ENCODE measurements at places on chromosomes 13 and 19.

DNA sequence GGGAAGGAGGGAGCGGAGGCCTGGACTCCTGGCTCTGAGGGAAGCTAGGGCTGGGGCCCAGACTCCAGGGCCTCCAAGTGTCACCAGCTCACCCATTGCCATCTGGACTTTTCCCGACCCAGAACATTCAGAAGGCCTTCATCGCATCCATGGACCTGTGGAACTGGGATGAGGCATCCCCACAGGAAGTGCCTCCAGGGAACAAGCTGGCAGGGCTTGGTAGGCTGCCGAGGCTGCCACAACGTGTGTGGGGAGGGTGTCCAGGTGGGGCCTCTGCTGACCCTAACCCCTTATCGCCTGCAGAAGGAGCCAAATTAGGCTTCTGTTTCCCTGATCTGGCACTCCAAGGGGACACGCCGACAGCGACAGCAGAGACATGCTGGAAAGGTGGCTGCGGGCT, 767 bp downstream of the ETV2 start:
- DNase-seq, result no peak

GRCh38 chr13:23458989-23459388, 25.5 kb upstream of the SACS start:
- no peak for DNase-seq

DNA sequence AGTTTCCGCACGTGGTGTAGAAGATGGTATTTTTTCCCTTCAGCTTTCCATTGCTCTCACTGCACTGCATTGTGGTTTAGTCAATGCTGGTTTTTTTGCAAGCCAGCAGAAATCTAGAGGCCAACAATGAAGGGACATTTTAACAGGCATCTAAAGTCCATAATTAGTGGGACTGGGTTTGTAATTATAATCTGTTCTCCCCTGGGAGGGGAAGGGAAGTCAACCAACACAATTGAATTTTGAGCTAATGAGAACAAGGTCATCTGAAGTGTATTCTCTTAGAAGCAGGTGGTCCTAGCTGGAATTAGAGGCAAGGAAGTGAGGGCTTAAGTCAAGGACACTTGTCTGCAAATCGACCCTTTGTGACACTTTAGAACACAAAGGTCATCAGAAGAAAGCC, 156.4 kb downstream of the MYO16 start:
- no peak for DNase-seq

- no peak for DNase-seq
These were observed 1365.6 kb downstream of the OLFM4 start for GRCh38 chr13:54394085-54394700.

DNA sequence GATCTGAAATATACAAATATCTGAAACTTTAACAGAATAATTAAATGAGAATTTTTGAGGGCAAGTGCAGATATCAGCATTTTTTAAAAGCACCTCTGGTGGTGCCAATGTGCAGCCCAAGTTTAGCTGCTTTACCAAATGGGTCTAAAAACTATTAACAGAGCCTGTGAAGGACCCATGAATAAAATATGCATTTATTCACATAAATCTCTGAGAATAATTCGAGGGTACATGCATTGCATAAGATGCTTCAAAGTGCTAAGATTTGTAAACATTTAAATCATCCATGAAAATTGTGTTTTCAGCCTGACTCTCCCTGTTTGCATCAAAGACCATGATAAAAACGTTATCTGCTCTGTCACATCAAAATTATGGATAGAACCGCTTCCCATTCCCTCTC, 47.1 kb upstream of the TNFSF11 start:
- DNase-seq, result no peak

DNA sequence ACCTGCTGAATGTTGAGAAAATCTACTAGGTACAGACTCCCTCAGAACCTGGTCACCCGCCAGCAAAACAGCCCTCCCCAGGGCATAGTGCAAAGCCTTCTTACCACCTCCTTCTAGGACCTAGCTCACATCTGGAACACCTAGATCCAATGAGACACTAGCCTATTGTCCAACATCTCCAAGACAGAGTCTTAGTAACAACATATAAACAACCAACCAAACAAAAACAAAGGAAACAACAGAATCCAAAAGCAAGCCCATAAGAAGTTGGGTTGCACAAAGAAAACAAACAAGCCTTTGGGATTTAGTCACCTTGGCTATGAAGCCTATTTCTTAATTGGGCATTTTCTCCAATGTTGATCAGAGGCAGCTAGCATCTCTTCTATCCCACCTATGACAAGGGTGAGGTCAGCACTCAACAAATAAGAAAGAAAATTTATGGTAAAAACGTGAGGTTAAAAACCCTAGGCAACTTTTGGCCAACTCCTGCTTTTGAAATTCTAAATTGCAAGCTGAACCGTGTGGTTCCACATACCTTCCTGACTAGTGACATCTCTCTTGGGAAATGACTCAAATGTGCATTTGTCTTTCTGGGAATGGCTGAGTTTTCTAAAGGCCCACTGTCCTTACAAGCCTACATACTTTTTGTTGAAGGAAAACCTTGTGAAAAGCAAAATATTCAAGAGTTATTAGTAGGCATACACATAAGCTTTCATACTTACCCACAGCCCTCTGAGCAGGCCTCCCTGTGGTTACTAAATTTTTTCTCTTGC, 66.7 kb downstream of the FAM216B start:
- no peak for DNase-seq

GRCh38 chr13:97797553-97797952, 155.9 kb upstream of the IPO5 start:
- DNase-seq, result no peak

- no peak for DNase-seq
These were observed 86.4 kb downstream of the RGCC start for GRCh38 chr13:41543664-41544300.

DNA sequence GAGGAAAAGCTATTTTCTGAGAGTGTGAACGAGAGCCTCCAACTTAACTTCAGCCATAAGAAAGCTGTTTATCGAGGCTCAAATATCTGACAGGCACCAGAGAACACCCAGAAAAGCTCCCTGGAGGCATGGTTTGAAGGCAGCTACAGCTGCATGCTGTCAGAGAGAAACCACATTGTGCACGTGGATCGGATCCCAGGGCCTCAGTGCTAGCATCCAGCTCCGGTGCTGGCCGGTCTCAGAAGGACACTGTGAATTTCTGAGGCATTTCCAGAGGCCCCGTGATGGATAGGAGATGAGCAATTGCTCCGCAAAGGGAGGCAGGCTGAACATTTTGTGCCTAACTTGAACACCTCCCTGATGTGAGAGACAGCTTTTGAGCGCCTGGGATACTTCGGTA, 315.7 kb downstream of the FGF9 start:
- DNase-seq, result no peak

DNA sequence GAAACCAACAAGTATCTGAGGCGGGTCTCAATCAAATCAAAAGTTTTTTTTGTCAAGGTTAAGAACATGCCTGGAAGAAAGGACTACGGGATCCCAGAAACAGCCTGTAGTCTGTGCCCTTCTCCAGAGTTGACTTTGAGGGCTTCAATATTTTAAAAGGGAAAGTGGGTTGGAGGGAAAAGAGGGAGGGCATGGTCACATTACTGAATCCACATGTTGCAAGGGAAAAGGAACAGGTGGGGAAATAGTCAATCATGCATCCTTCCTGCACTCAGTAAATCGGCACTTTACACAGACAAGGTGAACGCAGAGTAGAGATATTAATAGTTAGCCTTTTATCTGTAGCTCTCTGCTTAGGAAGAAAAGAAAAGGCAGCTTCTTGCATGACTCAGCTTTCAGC, 808.5 kb downstream of the UQCRFS1 start:
- DNase-seq, result no peak

GRCh38 chr13:73082895-73083294, 24.1 kb downstream of the KLF5 start:
- no peak for DNase-seq

All from activated T-helper 9 cell treated with anti-CD3 and anti-CD28 coated beads, Interleukin-2, amount 50 U/mL, for 16 hours (primary cell).